ENCODE measurements at places on chromosomes 7 and 10.

GRCh38 chr7:156020566-156020965, 208.3 kb upstream of the SHH start:
- DNase-seq, result no peak

DNA sequence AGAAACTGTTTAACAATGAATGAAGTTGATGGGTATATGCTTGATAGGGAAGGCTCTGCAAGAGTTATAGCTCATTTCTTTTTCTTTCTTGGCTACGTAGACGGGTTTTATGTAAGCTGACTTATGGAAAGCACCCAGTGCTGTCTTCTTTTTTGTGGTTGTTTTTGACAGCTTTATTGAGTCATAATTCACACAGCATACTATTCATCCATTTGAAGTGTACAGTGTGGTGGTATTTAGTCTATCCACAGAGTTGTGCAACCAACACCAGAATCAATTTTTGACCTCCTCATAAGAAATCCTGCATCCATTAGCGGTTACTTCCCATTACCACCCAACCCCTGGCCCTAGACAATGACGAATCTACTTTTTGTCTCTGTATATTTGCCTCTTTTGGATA, 240.6 kb upstream of the KIAA1217 start:
- DNase-seq, result no peak

DNA sequence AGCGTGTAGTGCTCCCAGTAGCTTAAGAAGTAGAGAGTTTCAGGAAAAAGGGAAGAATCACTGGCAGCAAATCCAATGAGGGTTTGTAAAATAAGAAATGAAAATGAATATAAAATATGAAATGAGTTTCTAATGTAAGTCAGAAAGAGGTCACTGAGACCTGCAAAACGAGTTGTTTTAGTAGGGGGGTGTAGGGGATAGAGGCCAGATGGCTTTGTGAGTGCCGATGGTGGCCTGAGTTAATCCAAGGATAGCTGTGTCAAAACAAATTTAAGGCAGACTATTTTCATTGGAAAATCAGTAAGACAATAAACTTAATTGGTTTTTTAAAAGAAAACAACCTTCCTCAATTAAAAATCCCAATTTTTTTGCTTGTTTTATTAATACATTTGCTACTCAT, 745 bp upstream of the ASB15 start:
- no peak for DNase-seq

GRCh38 chr10:93222211-93222754, 148.6 kb downstream of the CYP26A1 start:
- no peak for DNase-seq

- DNase-seq, result no peak
Observed at GRCh38 chr10:42938351-42938750, 138.5 kb upstream of the RET start.

GRCh38 chr10:68155615-68156210, 46.4 kb downstream of the MYPN start:
- no peak for DNase-seq

- no peak for DNase-seq
Observed at GRCh38 chr7:16708511-16708910, 45.0 kb upstream of the TSPAN13 start.

DNA sequence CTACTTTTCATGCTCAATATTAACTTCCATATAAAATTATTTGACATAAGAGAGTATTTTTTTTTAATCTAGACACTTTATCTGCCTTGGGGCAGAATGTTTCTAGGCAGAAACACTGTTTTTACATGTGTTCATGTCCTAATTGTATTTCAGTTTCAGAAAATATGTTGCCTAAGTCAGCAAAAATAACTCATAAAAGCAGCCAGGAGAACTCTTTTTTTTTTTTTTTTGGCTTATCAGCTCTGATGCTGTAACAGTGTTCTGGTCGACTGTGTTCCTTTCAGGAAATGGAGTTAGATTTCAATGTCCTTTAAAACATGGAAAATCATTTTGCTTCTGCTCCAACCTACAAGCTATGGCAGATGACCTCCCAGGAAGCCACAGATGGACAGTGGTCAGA, 63.2 kb upstream of the OPALIN start:
- DNase-seq, result no peak

- DNase-seq, result no peak
Observed at GRCh38 chr10:97781618-97782331, 10.0 kb upstream of the SFRP5 start.

- DNase-seq, result no peak
Observed at GRCh38 chr10:130341356-130341755, 205.2 kb downstream of the GLRX3 start.

DNA sequence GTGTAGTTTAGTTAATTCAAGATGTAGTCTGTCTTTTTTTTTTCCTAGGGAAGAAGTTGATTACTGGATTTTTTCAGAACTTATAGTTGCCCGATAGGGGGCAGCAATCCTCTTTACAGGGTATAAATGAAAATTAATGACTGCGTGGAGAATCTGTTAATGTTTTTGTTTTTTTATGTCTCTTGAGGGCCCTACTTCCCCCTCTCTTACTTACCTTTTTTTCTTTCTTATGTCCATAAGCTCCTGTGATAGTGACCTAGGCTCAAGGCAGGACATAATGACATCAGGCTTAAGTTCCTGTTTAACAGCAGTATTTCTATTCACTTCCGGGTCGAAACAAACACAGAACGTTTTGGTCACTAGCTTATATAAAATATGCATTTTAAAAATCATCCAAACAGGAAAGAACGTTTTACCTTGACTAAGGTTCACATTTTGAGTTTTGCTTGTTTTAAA, 18.8 kb downstream of the CDC123 start:
- peak; percentile 9 for DNase-seq

DNA sequence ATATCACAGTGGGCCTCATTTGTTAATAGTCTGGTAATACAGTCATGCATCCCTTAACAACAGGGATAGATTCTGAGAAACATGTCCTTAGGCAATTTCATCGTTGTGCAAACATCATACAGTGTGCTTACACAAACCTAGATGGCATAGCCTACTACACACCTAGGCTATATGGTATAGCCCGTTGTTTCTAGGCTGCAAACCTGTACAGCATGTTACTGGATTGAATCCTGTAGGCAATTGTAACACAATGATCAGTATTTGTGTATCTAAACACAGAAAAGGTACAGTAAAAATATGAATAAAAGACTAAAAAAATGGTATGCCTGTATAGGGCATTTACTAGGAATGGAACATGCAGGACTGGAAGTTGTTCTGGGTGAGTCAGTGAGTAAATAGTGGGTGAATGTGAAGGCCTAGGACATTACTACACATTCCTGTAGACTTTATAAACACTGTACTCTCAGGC, 12.0 kb upstream of the RHOBTB1 start:
- DNase-seq, result no peak

DNA sequence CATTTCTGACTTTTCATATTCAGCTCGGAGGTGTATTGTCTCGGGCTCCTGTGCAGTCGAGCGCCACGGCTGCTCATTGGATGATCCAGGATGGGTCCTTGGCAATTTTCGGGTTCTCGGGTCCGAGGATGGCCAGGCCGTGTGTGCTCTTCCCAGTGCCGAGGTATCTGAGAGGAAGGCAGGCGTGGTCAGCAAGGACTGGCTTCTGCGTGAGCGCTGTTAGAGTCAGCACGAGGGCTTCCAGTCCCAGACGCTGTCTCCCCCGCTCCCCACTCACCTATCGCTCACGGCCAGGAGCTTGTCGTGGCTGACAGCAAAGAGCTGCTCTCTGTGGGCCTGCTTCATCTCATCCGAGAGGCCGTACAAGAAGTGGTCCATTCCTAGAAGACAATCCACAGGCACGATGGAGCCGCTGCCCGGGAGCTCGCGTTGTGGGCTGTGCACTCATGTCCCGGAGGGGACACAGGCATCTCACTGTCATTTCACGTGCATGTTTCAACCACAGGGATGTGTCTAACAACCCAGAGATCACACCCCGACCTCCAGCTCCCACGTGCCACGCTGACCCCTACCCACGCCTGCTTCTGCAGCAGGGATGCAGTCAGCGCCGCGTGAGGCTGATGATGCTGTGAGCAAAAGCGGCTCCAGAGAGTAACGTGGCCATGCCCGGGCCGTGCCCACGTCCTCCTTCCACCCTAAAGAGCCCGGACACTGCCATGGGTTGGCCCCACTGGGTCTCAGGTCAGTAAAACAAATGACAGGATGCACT, 34.4 kb downstream of the PITRM1 start:
- no peak for DNase-seq

GRCh38 chr10:126519185-126519584, 130.9 kb upstream of the ADAM12 start:
- no peak for DNase-seq

DNA sequence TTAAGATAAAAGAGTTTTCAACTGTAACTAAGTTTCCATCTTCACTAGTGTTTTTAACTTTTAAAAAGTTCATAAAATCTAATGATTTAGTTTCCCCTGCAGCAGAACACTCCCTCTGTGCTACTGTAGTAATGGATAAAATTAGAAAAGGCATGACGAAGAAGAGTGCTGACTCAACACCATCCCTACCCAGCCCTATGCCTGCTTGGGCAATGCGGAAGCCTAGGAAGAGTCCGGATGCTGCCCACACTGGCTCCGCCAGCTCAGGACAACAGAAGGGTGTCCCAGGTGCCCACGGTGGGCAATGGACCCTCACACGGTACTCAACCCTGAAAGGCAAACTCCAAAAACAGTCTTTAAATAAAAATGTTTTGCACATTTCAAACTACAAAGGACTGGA, 118.2 kb downstream of the LARP4B start:
- no peak for DNase-seq

DNA sequence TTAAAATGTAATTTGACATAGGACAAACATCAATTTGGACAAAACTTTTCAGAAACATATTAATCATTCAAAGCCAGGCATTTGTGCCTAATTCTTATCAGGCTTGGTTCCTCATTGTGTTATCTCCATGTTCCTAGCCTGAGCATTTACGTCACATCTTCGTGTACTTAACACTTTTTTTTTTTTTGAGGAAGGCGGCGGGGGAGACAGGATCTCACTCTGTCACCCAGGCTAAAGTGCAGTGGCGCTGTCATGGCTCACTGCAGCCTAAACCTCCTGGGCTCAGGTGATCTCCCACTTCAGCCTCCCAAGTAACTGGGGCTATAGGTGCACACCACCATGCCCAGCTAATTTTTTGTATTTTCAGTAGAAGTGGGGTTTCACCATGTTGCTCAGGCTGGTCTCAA, 19.8 kb downstream of the HNRNPA2B1 start:
- DNase-seq, result no peak

DNA sequence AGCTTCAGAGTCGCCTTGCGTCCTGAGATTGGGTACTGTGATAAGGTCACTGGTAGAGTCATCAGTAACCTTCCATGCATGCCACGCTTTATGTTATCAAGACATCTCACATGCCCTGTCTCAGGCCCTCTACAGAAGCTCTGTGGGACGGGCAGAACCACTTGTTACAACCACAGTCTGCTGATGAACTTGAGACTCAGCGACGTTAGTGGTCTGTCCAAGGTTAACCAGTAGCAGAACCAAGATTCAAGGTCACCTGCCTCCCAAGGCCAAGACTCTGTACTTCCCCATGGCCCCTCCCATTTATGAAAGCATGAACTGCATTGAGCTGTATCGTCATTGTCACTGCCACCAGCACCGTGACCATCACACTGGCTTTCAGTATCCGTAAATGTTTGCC, 15.0 kb downstream of the IQCE start:
- DNase-seq, result no peak

- DNase-seq, result no peak
Observed at GRCh38 chr7:132735476-132735875, 159.2 kb upstream of the PLXNA4 start.

DNA sequence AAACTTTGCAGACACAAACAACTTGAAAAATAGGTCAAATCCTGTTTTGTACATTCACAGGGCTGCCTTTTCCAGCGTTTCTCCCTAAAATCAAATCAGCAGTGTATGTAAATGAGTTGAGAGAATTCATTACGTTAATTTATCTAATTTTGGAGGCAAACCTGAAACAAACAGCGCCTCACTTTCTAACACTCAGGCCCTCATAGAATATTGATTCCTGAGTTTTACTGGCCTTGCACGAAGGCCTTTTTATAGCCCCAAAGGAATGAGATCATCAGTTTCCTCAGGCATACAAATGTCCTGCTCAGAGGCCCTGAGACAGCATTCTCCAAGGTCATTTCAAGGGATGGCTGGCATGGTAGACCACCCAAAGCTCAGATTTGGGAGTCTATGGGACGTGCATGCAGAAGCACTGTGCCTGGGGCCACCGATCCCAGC, 131.7 kb upstream of the CHST15 start:
- DNase-seq, result no peak

DNA sequence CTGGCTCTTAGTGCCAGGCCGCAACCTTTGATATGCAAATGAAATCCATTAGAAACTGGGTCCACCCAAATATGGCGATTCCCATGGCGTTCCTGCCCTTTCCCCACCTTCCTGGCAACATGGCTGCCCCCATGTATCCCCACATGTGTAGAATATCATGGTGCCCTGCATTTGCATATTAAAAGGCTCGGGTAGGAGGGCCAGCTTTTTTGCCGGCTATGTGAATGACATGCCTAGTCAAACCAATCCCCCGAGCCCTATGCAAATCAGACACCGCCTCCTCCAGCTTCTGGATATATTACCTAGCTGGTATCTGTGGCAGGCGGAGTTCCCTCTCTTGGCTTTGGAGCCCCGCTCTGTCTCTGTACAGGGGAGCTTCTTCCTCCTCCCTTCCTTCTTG, 18.3 kb downstream of the MMS19 start:
- DNase-seq, result no peak

DNA sequence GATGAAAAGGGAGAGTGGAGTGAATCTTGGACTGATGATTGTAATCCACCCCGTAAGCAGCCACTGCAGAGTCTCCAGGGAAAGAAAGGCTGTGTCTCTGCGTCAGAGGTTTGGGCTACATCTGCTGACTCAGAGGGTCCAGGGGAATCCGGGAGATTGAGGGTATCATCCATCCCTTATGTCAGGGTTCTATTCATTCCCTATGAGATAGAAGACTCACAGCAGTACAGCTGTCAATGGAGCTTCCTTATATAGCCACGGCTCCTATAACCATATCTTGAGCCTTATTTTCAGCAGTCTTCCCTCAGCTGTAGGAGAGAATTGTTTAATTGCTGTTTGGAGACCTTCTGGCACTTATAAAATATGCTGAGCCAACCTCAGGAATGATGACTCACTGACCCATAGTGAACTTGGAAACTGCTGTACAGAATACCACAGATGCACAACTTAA, 558.2 kb upstream of the PFKP start:
- no peak for DNase-seq

GRCh38 chr10:47022311-47023131, 111.3 kb downstream of the PTPN20 start:
- no peak for DNase-seq

DNA sequence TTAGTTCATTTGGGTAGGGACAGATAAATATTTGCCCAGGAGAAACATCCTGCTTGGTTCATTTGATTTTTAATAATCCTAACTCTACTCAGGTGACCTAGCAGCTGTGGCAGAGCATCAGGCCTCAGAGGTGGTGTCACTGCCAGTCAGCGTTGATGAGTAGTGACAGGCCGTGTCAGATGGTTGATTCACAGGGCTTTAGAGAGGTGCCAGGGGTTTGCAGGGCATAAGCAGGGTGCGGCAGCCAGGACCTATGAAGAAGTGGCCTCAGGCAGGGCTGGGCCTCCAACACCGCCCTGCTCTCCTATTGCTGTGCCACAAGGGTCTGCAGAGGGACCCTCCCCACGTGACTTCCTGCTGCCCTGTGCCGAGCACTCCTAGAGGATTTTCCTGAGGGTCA, 128.1 kb downstream of the HECW1 start:
- no peak for DNase-seq

- no peak for DNase-seq
Observed at GRCh38 chr10:102997998-102998397, 79.9 kb downstream of the CNNM2 start.

GRCh38 chr10:92627845-92628480, 35.0 kb downstream of the KIF11 start:
- no peak for DNase-seq
